ENCODE measurements at places on chromosomes 3 and 15.

- DNase-seq: no peak
Observed at GRCh38 chr15:71125831-71126450, 10.7 kb downstream of the THSD4 start.

DNA sequence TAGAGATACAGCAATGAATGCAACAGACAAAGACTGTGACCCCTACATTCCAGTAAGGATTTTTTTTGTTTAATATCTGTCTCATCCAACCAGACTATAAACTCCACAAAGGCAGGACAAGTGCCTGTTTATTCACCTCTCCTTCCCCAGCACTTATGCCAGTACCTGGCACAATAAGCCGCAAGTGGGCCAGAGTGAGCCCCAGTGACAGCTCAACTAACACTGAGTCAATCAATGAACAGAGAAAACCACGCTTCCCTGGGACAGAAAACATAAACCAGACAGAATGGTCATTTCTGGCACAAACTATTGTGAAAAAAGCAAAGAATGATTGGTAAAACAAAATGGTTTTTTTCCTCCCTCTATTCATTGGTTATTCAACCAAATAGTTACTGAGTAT, 52.2 kb downstream of the RYK start:
- no peak for DNase-seq

DNA sequence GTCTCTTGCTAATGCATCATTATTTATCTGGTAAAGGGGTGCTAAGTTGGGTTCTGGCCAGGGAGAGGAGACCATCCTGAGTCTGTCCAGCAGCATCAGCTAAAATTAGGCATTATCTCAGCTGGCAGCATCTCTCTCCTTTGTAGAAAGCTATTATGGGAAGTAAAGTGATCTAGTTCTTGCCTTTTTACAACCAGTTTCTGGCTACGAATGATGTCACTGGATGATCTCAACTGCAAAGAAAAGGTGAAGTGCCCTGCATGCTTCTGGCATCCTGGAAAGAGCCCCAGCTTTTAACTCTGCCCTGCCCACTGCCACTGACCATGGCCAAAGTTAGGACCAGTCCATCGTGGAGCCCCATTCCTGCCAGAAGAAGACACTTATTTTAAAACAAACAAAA, 37.1 kb upstream of the IL12A start:
- no peak for DNase-seq

- DNase-seq: no peak
Observed at GRCh38 chr3:194768586-194768985, 82.9 kb downstream of the FAM43A start.

DNA sequence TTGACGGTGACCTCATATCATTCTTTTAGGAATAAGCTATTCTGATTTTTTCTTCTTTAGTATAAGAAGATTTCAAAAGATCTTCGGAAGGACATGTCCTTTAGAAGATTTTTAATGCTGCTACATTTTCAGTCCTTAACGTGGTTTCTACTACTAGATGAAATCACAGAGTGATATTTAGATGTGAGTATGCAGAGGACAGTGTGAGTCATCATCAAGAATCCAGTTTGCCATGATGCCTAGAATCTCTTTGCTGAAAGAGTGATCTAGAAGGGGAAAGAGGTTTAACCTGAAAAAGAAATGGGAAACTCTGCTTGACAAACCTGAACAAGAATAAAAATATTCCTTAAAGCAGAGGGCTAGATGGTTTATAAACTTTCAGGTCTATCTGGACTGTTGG, 43.2 kb downstream of the SLC7A14 start:
- DNase-seq: peak; percentile 33

DNA sequence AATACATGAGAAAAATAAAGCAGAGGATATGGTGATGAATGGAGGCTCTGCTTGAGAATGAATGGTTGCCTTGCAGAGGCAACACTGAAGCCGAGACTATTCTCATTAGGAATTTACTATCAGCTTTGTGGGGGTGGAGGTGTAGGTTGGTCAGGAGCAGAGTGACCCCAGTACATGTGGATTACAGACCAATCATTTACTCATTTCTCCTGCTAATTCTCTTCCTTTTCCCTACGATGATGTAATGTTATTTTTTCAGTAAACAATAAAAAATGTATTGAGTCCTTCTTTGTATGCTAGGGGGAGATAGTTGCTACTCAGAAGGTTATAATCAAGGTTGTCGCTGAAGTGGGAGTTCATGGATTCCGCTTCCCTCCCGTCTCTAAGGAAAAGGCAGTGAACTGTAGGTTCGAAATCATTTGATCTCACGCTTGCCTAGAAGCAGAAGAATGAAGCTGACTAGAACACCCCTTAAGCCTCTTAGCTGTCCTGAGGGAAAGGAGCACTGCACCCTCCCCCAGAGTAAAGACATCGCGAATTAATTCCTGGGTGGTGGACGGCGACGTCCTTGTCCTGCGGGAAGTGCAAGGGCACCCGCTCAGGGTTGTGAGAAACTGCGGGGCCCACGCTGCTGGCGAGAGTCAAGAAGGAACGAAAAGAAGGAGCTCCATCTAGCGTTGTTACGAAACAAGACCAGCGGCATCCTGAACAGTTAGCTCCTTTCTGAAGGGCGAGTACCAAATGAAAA, 213.2 kb upstream of the PFN2 start:
- peak; percentile 67 for DNase-seq

- peak; percentile 13 for DNase-seq
Observed at GRCh38 chr3:193744048-193744821, 151.2 kb downstream of the OPA1 start.

DNA sequence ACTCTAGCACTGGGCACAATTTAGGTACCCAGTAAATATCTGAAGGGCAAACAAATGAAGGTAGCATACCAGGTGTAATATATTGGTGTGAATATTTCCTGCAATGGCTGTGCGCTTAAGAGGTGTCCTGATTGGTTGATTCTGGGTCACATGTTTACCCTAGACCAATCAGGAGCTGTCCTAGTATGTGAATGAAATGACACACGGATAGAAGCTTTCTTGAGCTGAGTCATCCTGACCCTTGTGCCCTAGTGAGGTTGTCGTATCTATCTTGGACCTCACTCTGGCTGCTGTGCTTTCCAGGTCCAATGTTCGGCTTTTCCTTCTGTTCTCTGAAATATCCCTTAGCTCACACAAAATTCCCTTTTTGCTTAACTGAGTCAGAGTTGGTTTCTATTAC, 58.1 kb upstream of the FOXP1 start:
- no peak for DNase-seq

GRCh38 chr3:14123308-14124222, 1.1 kb downstream of the CHCHD4 start:
- no peak for DNase-seq

- no peak for DNase-seq
Observed at GRCh38 chr15:89707577-89707976, 17.0 kb downstream of the WDR93 start.

DNA sequence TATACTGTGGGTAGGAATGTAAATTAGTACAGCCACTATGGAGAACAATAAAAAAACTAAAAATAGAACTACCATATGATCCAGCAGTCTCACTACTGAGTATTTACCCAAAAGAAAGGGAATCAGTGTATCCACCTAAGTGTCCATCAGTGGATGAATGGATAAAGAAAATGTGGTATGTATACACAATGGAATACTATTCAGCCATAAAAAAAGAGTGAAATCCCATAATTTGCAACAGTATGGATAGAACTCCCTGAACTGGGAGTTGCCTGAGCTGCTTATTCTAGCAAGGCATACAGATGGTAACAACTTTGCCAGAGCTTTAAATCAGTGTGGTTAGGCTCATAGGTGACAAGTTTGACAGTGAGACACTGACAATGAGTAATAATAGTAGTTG, 16.1 kb upstream of the APH1B start:
- no peak for DNase-seq

DNA sequence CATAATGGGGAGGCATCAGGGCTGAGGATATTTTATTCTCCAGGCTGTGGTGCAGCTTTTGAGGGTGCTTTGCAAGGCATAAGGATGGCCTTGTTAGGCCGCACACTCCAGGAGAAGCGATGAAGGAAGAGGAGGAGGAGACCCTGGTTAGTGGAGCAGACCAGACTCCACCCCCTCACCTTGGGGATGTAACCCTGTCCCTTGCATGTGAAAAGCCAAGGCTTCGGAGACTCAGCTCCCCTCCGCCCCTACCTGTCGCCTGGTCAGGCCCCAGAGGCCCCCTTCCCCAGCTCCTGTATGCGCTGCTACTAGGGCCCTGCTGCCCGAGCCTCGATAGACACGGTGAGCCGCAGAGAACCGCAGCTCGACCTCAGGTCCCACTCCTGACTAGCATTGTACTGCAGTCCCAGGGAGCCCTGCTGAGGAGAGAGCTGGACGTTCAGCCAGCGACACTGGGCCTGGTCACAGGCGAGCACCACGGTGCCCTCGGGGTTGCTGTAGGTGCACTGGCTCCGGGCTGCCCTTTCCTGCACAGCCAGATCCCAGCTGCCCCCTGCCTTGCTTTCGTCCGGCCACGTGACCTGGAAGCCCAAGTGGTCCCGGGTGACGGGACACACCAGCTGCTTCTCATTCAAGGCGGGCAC, 10.2 kb downstream of the CPN2 start:
- no peak for DNase-seq

DNA sequence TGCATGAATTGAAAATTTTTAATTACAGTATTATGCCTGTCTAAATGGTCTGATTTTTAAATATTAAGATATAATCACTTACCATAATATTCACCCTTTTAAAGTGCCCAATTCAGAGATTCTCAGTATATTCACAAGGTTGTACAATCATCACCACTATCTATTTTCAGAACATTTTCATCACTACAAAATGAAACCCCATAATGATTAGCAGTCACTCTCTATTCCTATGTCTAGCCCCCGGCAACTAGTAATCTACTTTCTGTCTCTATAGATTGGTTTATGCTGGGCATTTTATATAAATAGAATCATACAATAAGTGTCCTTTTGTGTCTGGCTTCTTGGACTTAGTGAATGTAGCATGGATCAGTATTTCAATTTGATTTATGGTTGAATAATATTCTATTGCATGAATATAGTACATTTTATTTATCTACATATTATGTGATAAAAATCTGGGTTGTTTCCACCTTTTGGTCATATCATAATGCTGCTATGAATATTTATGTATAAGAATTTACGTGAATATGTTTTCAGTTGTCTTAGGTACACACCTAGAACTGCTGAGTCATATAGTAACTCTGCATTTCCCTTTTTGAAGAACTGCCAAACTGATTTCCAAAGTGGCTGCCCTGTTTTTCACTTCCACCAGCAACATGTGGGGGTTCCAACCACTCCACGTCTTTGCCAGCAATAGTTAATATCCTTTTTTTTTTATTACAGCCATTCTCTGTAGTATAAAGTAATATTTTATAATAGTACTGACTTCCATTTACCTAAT, 485.7 kb upstream of the ZNF385D start:
- DNase-seq: no peak

DNA sequence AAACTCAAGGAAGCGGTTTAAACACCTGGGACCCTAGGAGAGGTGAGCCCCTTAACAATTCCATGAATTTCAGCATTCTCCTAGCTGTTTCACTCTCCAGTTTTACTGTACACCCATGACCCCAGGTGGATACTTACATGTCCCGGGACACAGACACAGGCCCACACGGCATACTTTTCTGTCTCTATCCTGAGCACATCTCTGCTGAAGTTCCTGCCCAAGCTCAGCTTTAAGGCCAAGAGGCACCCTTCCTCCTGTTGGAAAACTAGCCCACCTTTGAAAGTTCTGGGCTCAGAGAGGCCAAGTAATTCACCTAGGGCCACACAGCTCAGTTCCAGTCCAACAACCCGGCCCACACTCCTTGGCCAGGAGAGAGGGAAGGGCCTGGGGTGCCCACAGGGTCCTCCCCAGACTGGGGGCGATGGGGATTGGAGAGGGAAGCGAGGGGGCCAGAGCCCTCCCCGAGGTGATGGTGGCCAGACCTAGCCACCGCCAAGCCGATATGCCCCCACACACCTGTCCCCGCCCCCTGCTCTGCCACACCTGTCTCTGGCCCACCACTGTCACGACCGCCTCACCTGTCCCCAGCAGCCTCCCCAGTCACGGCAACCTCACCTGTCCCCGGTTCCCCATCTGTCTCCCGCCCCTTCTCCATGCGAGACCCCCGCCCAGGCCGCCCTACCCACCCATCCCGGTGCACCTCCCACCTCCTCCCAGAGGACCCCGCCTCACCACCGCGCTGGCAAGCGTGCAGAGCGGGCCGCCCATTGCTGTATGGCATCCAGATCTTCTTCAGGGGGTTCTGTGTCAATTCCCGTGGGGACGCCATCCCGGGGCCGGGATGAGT, 431 bp downstream of the PFKFB4 start:
- no peak for DNase-seq

- DNase-seq: no peak
Observed at GRCh38 chr15:47792231-47792630, 74.9 kb downstream of the SEMA6D start.

- no peak for DNase-seq
Observed at GRCh38 chr3:177545964-177546363, 348.7 kb upstream of the TBL1XR1 start.

GRCh38 chr3:126679318-126679751, 24.4 kb upstream of the TXNRD3 start:
- peak; percentile 36 for DNase-seq

GRCh38 chr15:81176291-81176893, 20.3 kb upstream of the IL16 start:
- no peak for DNase-seq

DNA sequence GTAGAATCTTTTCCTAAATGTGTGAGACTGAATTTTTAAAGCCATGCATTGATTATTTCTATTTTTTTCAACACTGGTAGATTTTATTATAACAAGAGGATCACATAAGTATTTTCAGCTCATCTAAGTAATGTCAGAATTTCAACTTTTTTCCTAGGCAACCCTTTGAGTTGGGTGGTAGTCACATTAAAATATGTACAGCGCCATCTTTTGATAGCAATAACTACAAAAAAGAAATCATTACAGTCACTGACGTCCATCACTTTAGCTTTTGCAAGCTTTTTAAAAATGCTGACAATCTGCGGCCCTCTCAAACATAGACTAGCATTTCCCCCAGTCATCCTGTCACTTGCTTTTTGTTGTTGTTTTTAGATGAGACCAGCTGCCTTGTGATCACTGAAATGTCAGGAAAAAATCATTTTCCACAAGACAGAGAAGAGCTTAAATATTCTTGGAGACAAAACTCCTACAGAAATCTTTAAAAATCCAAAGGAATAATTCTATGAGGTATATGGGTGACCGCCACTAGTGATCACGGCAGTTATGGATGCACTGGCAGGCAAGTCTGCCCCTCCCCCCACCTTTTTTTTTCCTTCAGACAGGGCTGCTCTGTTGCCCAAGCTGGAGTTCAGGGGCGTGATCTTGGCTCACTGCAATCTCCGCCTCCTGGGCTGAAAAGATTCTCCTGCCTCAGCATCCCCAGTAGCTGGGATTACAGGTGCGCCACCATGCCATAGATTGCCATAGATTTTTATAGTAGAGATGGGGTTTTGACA, 384.0 kb upstream of the KCNMB2 start:
- DNase-seq: no peak

GRCh38 chr15:89781891-89782618, 5.9 kb downstream of the MESP2 start:
- DNase-seq: peak; percentile 69
